ENCODE measurements at places on chromosomes 5 and 9.

GRCh38 chr9:6631207-6631512 is 14.4 kb downstream of the GLDC start:
- no peak for DNase-seq

DNA sequence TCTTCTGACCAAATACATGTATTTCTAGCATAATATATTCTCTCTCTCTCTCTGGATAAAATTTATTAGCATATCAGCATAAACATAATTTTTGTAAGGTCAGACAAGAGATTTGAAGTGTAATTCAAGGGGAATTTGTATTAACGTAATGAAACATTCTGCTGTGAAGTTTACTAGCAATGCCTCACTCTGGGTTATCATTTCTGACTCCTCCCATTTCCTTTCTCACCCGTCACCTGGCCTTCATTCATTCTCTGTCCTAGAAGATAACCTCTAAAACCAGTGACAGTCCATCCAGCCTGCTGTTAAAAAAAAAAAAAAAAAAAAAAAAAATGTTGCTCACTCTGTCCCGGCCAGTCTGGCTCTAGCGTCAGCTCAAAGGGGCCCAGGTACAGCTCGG is 27.1 kb downstream of the GRAMD2B start:
- peak; percentile 42 for DNase-seq

- DNase-seq = peak; percentile 37
Measured at GRCh38 chr5:32173267-32174010, 680 bp downstream of the GOLPH3 start.

- no peak for DNase-seq
Measured at GRCh38 chr5:37860206-37860605, 20.4 kb upstream of the GDNF start.

GRCh38 chr5:107129051-107129450 is 541.7 kb downstream of the EFNA5 start:
- DNase-seq = no peak

- no peak for DNase-seq
Measured at GRCh38 chr5:178832618-178833201, 27.0 kb upstream of the ZNF354B start.

GRCh38 chr5:78843436-78843835 is 141.7 kb downstream of the ARSB start:
- no peak for DNase-seq

- DNase-seq = no peak
Measured at GRCh38 chr5:54279960-54280359, 30.4 kb downstream of the ARL15 start.

DNA sequence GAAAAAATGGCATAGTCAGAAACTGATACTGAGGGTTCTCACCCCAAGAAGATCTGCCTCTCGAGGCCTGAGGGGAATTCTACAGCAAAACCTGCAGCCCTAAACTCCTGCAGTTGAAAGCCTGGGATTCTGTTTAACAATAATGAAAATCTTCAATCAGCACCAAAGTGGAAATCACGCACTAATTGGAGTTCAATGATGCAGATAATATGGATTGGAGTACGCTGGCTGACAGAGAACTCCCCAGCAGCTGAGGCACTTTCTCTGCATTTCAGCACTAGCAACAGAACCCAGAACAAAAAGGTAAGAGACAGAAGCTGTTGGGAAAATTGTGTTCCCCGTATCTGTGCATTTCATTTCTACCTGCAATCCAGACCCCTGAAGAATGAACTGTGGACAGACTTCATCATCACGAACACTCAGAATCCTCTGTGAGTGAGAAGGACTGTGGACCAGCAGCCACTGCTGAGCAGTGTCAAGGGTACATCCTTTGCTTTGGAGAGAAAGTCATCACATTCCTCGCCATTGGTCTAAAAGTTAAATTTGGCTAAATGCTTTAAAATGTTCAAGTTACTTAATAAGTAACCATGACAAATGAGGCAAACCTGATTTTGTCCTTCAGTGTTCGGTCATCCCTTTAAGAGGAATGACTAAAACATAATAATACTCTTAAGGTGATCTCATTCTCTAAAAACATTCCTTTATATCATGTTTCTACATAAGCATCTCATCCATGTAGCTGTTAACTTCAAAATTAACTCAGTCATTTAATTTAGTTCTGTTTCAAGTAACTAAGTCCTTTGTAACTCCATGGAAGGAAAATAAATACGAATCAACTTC is 126.1 kb downstream of the GAS1 start:
- no peak for DNase-seq

- DNase-seq = no peak
Measured at GRCh38 chr9:7320139-7320538, 479.4 kb downstream of the DMAC1 start.

DNA sequence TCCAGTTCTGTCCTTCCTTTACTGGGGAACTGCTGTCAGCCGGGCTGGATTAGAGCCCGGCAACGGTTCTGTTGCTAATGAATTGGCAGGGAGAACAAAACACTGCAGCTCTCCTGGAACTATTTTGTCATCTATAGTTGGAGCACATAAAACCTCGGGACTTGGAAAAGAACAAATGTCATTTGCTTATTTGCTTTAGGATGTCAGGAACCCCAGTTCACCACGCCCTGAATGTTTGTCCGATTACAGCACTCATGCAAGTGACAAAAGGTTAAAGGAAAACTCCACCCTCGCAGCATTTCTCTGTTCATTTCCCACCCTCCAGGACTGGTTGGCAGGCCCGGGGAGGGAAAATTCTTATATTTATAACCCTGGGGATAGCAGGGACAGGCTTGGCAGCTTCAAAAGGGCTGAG is 66.4 kb upstream of the PLPP1 start:
- DNase-seq = no peak

DNA sequence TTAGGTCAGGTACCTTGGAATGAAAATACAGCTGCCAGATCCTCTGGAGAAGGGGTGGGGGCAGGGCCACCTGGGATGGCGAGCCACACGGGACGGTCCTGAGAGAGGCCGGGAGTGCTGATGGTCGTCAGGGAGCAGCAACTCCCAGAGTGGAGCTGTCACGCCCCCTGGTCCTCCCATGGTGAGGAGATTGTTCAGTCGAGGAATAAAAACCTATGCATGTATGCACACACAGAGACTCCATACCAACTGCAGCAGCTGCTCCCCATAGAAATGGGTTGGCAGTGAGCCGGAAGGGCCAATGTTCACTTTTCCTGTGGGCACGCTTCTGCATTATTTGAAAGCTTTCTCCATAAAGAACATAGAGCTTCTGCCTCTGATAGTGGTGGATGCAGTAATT is 45.2 kb upstream of the SEMA4D start:
- no peak for DNase-seq

DNA sequence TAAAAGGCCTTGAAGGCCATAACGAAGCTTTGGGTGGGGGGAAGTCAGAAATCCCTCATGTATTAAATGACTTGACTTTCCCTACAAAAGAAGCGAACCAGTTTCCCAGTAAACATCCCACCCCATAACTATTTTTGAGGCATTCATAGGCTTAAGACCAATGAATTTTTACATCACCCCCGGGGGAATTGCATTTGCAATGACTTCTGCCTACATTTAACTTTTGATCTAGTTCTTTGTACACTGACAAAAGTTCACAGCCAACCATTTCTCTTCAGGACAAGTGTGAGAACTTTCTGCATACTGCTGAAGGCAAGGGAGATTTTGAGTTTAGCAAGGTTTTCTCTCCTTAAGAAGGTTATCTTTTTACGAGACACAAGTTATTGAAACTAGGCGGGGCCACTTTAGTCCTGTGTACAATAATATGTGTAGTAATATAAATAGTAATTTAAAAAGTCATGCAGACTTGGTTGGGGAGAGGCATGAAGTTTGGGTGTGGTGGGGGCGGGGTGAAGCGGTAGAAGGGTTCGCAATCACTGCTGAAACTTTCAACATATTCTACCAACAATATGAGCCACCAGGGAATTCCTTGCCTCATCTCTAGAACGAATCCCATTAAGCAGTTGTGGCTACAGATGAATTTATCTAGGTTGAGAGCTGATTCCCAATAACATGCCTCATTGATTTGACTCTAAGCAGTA is 2.5 kb downstream of the TJP2 start:
- no peak for DNase-seq

- DNase-seq = no peak
Measured at GRCh38 chr5:97098922-97099321, 43.5 kb downstream of the LIX1 start.

DNA sequence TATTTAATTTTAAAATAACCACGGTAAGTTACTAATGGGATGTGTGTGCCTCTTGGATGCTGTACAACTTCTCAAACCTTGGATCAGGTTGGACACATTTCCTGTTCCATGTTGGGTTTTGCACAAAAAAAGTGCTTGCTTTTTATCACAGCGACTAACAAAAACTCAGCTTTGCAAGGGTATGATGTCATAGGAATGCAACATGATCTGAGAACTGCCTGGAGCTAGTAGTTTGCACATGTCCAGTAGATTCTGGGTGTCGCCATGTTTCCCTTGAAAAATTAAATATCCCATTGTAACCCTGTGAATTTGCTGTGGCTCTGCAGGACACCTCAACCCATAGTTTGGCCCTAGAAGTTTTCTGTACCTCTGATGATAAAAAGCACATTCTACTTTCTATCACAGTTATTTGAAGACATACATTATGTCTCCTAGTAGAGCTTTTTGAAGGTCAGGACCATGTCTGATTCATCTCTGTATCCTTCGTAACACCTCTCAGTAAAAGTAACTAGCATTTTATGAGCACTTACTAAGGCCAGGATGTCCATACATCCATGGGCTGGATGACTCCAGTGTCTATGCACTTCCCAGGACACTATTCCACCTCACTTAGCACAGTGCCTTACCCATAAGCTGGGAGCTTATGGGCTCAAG is 11.5 kb upstream of the FRMPD1 start:
- DNase-seq = no peak

- peak; percentile 4 for DNase-seq
Measured at GRCh38 chr9:34010979-34011378, 37.7 kb downstream of the UBAP2 start.

DNA sequence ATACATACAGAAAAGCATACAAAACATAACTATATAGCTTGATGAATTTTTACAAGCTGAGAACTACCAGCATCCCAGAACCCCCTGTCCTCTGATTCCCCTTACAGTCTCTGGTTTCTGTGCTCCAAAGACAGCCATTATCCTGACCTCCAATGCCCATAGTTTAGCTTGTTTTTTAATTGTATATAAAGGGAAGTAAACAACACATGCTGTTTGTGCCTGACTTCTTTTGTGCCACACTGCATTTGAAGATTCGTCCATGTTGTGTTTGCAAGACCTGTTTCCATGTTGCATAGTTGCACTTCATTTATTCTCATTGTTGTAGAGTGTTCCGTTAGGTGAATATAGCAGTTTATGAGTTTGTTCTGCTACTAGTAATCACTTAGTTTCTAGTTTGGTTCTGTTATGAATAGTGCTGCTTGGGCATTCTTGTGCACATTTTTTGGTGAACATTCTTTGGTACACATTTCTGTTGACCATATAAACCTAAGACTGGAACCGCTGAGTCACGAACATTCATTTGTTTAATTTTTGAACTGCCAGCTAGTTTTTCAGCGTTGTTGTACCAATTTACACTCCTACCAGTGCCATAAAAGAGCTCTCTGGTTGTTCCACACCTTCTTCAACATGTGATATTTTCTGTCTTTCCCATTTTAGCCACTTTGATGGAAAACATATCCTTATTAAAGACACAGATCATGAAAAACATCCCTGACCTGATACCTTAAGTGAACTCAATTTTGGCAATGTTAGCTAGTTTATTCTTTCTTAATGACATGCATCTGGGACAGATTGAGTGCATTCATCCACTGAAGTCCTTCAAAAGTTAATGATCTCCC is 78.1 kb upstream of the ANXA1 start:
- no peak for DNase-seq

- no peak for DNase-seq
Measured at GRCh38 chr5:159788835-159789331, 127.4 kb upstream of the ADRA1B start.

DNA sequence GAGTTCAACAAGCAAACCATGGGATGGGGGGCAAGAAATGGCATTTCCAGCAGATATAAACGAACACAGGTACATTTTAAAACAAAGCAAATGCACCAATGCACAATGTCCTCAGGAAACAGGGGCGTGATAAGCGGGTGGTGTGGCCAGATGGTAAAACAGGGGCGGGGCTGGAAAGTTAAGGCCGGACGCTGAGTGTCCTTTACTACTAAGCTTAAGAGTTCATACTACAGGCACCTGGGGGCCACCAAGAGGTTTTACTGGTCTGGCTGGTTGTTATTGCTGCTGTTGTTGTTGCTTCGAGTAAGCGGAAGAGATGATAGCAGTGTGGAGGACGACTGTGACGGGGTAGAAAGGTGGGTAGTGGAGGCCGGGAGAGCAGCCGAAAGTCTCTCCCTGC is 99.8 kb downstream of the ATPSCKMT start:
- DNase-seq = no peak

GRCh38 chr9:35158501-35159280 is 3.1 kb upstream of the UNC13B start:
- DNase-seq = no peak

GRCh38 chr9:99019510-99020331 is 76.0 kb downstream of the COL15A1 start:
- no peak for DNase-seq

DNA sequence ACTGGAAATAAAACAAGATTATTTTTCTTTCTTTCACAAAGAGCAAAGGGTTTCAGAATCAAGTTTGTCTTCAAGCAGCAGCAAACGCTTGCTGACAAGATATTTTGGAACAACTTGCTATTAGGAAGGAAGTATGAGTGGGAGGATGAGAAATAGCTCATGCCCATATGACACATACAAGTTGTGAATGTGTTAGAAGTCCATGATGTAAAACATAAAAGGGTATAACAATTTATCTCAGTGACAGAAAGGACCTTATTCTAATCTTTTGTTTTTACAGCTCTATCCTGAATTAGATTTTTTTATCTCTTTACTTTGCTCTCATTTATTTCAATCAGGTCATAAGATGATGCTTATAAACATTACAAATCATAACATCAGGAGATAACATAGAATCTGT is 516.6 kb upstream of the MEF2C start:
- DNase-seq = no peak

DNA sequence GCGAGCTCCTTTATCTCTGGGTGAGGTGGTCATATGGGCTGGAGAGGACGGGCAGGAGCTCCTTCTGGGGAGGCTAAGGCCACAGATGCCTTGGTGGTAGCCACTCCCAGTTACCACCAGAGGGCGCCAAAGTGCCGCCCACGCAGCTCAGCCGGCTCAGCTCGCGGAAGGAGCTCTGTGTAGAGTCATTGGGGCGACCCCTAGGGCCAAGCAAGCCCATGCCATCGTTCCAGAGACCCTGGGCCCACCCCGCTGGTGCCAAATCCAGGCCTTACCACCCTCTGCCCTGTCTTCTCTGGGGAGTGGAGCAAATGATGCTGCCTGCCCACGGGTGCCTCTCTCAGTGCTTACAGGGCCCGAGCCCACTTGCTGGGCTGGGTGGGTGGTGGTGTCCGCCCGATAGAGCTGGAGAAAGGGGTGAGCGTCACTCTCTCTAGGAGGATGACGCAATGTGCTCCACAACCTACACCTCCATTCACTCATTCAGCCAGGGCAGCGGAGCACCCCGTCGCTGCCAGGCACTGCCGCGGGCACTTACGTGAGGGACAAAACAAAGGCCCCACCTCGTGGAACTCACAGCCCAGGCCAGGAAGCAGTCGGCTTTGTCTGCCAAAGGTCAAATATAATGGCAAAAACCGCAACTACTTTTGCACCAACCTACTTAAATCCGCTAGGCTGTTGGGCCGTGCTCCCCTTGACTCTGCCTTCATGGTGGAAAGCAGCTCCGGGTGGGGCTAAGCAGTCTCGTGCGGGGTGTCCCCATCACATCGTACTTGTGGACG is 13.8 kb downstream of the TSPAN17 start:
- DNase-seq = peak; percentile 69

- DNase-seq = no peak
Measured at GRCh38 chr9:69985971-69986370, 57.7 kb upstream of the MAMDC2 start.
